ENCODE measurements at places on chromosomes 12 and 14.

DNA sequence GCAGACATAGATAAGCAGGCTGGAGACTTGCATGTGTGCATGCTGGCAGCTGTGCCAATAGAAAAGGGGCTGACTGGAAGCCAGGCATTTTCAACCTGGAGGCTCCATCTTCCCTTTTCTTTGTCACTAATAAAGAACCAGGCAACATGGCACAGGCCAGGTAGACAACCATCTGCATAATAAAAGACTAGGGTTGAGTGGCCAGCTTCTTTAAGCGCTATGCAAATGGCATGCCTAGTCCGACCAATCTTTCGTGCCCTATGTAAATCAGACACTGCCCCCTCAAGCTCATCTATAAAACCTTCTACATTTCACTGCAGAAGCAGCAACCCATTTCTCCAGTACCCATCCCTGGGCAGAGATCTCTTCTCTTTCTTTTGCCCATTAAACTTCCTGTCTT lies 4.6 kb upstream of the KLRC1 start:
- DNase-seq, result no peak

DNA sequence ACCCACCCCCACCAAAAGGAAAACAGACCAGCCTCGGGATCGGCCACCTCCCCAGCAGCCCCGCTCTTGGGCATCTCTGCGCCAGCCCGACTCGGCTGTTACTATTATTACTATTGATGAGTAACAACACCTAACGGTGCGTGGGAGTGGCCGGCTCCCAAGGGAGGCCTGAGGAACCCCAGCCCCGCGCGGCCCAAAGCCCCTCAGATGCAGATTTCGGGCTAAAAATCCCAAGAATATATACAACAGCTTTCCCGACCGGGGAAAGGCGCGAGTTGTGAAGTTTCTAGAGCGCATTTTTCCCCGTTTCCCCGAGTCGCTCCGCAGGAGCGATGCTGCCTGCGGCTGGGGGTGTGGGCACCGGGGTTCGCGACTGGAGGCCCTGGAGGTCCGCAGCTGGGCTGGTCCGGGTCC lies 565 bp downstream of the NT5DC3 start:
- peak; percentile 30 for DNase-seq

DNA sequence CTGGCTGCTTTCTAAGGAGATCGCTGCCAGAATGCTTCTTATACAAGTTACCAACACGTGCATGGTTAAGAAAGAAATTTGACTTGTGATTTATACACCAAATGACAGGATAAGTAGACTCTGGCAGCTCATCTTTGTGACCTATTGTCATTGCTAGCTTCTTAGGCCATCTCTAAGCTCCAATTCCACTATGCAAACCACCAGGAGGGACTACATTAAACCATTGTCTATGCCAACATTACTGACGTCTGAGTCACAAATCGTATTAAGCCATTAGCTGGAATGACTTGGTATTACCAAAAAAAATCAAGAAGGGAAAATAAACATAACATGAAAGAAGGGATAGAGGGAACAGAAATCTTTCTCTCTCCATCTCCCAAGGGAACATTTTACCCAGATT lies 15.8 kb upstream of the VPS33A start:
- DNase-seq, result no peak

DNA sequence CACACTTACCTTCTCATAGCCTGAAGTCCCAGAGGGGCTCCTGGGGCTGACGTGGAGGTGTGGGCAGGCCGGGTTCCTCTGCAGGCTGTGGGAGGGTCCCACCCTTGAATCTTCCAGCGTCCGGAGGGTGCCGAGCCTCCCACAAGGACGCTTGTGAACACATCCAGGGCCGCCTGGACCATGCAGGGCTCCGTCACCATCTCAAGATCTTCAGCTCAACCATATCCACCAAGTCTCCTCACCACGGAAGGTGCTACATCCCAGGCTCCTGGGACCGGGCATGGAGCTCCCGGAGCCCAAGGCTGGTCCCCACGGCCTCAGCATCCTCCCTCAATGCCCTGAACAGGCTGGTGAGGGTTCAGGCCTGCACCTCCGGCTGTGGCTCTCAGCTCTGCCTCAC lies 10.7 kb upstream of the FBRSL1 start:
- DNase-seq, result no peak

Measured in stimulated activated CD4-positive, alpha-beta T cell treated with anti-CD3 and anti-CD28 coated beads, Interleukin-12 subunit alpha, Interleukin-12 subunit beta, amount 100 ng/mL, for 48 hours (primary cell).